Brain pericyte (primary cell): ENCODE measurements at places on chromosomes 5 and 9.

- DNase-seq = no peak
These were observed 585.7 kb upstream of the ZNF608 start for GRCh38 chr5:125331987-125332598.

DNA sequence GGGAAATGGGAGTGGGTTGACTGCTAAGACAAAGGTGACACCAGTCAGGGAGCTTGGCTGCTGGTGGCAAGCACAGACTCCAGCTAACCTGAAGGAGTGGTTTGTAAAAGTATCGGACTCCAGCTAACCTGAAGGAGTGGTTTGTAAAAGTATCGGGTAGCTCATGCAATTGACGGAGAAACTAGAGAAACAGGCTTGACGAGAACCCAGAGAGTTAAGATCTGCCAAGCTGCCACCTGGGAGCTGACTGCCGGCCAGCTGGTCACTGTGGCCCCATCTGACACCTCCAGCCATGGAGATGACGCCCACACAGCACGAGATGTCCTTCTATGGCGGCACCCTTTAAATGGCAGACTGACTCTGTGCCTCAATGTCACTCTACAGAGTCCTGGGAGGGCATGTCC is 28.3 kb upstream of the CRB2 start:
- DNase-seq = no peak

DNA sequence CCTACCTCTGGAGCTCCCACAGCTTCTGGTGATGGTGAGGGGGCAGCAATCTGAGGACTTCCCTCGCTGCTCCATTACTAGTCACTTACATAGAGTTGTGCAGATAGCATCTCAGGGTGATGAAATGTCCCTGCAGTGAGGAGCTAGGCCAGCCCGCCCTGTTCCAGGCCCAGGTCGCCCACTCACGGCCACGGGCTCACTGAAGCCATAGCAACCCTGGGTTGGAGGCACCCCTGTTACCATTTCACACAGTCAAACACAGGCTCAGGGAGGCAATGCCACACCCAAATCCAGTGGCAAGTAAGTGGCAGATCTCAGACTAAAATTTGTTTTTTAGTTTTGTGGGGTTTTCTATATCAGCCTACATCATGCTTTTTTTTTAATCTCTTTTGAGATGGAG is 19.6 kb downstream of the SH2D3C start:
- no peak for DNase-seq

GRCh38 chr9:36959681-36960574 is 74.1 kb downstream of the PAX5 start:
- DNase-seq = no peak

DNA sequence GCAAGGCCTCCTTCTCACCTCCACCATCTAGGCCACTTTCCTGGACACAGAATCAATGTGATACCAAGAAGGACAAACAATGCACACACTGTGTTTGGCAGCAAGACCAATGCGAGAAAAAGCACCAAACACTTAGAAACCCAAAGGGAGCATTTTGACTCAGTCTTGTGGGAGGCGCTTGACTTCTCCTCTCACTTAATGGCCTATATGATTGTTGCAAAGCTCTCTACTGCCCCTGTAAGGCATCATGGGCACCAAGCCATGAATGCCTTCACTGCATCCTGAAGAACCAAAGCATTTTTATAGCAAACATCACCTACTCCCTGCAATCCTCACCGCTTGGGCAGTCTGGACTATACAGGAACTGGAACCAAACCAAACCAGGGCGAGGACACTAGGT is 57.5 kb downstream of the CDH6 start:
- no peak for DNase-seq

GRCh38 chr5:175444060-175444904 is at the start of gene DRD1:
Gene DRD1 (minus strand): TSS chr5:175444182. CDS start chr5:175443099, 1,083 bp downstream.
- no peak for DNase-seq

GRCh38 chr5:74541381-74541781 is 99.1 kb downstream of the ENC1 start:
- no peak for DNase-seq

- DNase-seq = no peak
These were observed 262.9 kb downstream of the ARRDC3 start for GRCh38 chr5:91119981-91120850.

DNA sequence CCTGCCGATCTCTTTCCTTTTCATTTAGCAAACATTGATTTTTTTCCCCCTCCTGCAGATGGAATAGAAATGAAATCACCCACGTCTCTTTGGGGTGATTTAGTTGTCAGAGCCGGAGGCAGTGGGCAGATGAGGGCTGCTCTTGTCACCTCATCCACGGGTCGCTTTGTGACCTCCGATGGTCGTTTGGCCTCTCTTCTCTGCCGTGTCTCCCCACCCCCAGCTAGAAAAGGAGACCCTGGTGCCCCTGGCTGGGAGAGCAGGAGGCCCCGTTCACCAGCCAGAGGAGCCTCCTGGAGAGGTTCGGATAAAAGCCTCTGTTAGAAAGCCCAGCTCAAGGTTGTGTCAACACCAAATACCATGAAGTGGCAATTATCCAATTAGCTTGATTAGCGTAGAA is 21.6 kb upstream of the RXRA start:
- no peak for DNase-seq

GRCh38 chr5:174145821-174146220 is 100.3 kb downstream of the NSG2 start:
- DNase-seq = no peak

- DNase-seq = no peak
These were observed 2.3 kb downstream of the IFNB1 start for GRCh38 chr9:21075484-21075883.

- DNase-seq = no peak
These were observed 214.6 kb upstream of the COX7C start for GRCh38 chr5:86403190-86403589.

DNA sequence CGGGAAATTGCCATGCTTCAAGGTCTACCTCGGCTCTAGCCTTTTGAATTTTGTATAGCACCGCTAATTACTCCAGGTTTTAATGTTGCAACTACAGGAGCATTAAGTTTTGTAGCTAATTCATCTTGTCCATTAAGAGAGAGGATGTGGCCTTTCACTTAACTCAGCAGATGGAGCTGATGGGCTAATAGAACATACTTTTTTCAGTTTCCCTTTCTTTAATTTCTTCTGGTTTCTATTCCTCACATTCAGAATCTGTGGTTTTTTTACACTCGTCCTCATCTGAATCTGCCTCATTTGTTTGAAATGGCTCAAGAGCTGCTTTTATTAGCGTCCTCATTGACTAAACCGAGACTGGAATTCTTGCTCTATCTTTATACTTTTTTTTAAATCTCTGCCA is 2085.7 kb upstream of the C9orf72 start:
- no peak for DNase-seq

GRCh38 chr9:121273064-121273775 is 5.3 kb downstream of the GSN start:
- DNase-seq = no peak

DNA sequence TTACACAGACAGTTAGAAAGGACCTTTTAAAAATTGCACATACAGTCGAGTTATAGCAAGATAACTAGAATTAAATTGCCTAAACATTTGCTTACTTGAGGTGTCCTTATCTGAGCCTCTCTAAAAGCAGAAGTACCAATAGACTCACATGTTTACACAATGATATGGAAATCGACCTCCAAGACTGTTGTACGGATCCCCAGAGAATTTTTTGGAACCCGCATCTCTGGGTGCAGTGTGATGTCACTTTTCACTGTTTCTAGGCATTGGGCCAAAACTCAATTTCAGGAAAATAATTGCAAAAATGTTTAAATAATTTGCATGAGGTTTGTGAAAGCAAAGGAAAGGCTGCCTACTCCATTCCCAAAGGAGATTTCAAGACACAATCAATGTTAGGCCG is 63.1 kb upstream of the ATG10 start:
- DNase-seq = no peak

DNA sequence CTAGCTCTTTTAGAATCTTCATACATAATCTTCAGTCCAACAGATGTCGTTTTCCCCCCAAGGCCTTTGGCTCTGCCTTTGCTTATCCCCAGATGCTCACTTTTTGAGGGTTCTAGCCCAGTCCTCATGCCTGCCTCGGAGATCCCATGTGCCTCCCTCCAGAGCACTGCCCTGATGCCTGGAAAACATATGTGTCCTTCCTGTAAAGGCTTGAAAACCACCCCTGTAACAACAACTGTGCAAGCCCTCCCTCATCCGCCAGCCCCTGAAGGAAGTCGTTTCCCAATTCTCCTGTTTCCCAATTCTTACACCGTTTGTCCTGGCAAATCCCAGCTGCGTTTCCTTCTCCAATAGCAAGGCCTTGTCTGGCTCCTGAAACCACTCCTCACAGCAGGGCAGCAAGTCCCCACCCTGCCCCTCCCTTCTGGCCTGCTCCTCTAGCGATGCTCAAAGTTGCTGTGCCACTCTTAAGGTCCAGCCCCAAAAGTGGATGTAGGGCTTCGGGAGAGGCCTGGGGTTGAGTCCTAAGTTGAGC is 52.2 kb downstream of the SLC36A1 start:
- DNase-seq = no peak

GRCh38 chr5:61464512-61464911 is 132.5 kb downstream of the ZSWIM6 start:
- no peak for DNase-seq

DNA sequence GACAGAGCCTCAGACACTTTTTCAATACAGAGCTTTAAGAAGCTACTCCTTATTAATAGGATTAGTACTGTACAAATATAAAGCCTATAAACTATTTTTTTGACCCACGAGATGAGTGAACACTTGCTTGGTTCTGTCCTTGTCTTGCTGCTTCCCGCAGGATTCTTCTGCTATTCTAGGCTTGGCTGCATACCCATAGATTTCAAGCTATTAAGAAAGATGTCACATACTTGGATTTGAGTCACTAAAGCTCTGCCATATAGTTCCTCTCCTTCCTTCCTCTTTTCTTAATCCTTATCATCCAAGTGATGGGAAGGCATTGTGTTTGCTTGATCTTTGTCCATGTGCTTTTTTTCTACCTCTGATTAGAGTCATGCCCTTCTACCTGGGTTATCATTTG is 361.2 kb upstream of the TRPC7 start:
- DNase-seq = no peak

DNA sequence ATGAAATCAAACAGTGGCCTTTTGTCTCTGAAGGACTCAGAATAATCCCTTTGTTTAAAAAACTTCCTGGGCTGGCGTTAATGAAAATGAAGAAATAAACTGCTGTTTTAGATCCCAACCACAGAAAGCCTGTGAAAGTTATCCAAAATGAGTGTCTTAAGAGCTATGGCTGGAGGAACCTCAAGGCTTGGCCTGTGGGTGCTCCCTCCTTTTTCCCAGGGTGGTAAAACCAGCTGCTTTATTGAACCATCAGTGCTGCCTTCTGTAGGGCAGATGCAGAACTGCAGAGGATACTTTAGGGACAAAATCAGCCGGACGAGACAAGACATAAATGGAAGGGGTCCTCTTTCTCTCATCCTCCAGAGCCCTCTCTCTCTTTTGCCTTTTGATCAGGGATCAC is 100.9 kb downstream of the SMARCA2 start:
- DNase-seq = no peak

- DNase-seq = no peak
These were observed 73.2 kb downstream of the WNK2 start for GRCh38 chr9:93256878-93257807.

GRCh38 chr9:15178631-15179030 is 128.4 kb downstream of the TTC39B start:
- DNase-seq = no peak

GRCh38 chr5:167816864-167817263 is 474.6 kb upstream of the WWC1 start:
- no peak for DNase-seq
